Astrocyte (in vitro differentiated cells and primary cell): ENCODE measurements at places on chromosomes 12 and 14.

DNA sequence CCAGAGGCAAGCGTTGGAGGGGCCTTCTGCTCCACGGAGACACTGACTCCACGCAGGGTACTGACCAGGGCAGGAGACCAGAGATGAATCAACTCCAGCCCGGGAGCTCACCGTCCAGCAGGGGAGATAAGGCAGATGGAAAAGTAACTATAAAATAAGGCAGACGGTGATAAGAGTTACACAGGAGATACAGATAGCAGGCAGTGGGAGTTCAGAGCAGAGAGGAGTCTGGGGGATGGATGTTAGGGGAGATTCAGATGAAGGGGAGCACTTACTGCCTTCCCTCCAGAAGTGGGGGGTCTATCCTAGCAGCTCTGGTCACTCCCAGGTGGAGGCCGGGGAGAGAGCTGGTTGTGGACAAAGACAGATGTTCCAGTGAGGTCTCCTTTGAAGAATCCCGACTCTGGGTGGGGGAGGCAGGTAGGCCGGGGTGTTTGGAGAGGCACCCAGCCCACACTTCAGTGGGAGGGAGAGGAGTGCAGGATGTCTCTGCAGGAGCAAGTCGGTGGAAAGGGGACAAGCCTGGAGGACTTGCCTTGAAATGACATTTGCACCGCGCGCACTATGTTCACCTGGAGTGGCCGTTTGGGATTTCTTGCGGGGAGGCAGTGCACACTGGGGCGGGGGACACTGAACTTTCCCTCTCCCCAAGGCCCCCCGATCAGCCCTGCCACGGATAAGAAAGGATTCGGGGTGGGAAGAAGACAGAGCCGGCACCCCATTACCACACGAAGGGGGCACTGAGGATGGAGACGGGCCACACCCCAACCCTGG is 1.2 kb downstream of the PITPNM2 start:
- no peaks in the 10 kb centered on the region for H3K36me3 ChIP-seq
- peak overlapping the region; percentile 55 for H3K4me3 ChIP-seq
- DNase-seq, result no peak
- peaks cover 16% of the 10 kb centered on the region for H3K4me1 ChIP-seq
- no peaks in the 10 kb centered on the region for H3K27me3 ChIP-seq

GRCh38 chr14:26856876-26857518 is 259.2 kb upstream of the NOVA1 start:
- no peak overlapping the region for H3K4me3 ChIP-seq
- H3K4me1 ChIP-seq, result no peaks in the 10 kb centered on the region
- peaks cover 19% of the 10 kb centered on the region for H3K27me3 ChIP-seq
- DNase-seq, result no peak
- no peak overlapping the region for H3K27ac ChIP-seq

DNA sequence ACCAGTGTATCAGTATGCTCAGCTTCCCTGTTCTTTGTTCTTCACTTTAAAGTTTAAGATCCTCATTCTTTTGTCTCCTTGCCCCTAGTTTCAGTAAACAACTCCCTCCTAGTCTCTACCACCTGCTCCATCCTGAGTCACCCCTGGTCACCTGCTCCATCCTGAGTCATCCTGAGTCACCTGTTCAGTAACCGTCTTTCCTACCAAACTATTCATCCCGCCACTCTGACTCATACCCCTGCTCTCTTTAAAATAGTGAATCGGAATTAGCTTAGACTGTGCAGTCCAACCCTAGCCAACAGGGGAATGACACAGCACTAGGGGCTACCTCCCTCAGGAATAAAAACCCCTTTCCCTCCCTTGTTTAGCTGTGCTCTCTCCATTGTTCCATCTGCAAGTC is 888.1 kb upstream of the MDGA2 start:
- no peaks in the 10 kb centered on the region for H3K36me3 ChIP-seq
- no peaks in the 10 kb centered on the region for H3K27me3 ChIP-seq
- no peak overlapping the region for H3K4me3 ChIP-seq
- H3K4me1 ChIP-seq, result no peaks in the 10 kb centered on the region
- DNase-seq, result no peak
- H3K27ac ChIP-seq, result no peak overlapping the region

- H3K4me3 ChIP-seq, result no peak overlapping the region
- DNase-seq, result no peak
- no peaks in the 10 kb centered on the region for H3K27me3 ChIP-seq
- peaks cover 6% of the 10 kb centered on the region for H3K36me3 ChIP-seq
- no peak overlapping the region for H3K27ac ChIP-seq
These were observed 151.8 kb downstream of the FUT8 start for GRCh38 chr14:65564370-65564769.

DNA sequence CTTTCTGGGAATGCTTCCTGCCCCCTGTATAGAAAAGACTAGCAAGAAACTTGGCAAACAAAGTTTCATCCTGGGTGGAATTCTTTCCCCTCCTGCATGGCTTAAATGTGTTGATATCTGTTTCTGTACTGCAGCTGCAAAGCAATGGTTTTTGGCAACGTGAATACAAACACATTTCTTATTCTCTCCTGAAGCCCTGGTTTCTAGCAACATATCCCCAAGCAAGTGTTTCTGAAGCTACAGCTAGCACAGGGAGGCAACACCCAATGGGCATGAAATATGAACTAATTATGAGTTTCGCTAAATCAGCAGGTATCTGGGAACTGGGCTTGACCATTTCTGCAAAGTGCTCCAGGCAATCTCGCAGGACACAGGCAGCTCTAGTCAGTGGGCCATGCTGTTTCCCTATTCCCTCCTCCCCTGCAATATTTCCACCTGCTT is 392.3 kb upstream of the TMPO start:
- no peaks in the 10 kb centered on the region for H3K4me1 ChIP-seq
- DNase-seq, result no peak
- H3K4me3 ChIP-seq, result no peak overlapping the region

GRCh38 chr14:52131640-52132320 is 62.9 kb upstream of the NID2 start:
- H3K4me1 ChIP-seq, result no peaks in the 10 kb centered on the region
- DNase-seq, result peak; percentile 75
- H3K4me3 ChIP-seq, result no peak overlapping the region
- no peaks in the 10 kb centered on the region for H3K36me3 ChIP-seq

- peak; percentile 72 for DNase-seq
- H3K36me3 ChIP-seq, result no peaks in the 10 kb centered on the region
- peaks cover 41% of the 10 kb centered on the region for H3K4me1 ChIP-seq
- H3K4me3 ChIP-seq, result no peak overlapping the region
- H3K27ac ChIP-seq, result peak overlapping the region; percentile 77
These were observed 69.0 kb downstream of the PPM1H start for GRCh38 chr12:62865937-62866336.

DNA sequence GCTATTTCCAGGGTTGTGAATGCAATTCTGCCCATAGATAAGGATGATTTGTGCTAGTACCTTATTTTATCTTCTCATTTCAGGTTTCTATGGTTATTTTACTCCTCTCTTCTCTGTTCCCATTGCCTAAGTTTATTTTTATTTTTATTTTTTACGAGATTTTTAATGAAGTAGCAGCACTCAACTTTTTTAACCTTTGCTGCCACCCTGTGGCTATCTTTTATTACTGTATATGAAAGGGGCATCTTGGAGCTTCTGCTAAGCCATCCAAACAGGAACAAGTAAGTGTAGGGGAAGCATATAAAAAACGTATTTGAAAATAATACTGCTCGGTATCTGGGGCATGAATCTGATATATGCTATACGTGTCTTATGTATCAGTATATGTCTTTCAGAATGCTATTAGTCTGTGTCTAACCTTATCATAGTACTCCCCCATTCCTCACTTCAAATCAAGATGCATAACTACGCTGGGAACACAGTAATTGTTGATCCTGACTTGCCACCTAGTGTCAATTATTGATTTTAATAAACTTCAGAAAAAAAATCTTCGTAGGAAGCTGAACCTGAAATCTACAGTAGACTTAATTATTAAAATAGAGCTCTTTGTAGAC is 60.3 kb downstream of the KLRG1 start:
- no peak overlapping the region for H3K4me3 ChIP-seq
- peak; percentile 8 for DNase-seq
- H3K36me3 ChIP-seq, result no peaks in the 10 kb centered on the region

DNA sequence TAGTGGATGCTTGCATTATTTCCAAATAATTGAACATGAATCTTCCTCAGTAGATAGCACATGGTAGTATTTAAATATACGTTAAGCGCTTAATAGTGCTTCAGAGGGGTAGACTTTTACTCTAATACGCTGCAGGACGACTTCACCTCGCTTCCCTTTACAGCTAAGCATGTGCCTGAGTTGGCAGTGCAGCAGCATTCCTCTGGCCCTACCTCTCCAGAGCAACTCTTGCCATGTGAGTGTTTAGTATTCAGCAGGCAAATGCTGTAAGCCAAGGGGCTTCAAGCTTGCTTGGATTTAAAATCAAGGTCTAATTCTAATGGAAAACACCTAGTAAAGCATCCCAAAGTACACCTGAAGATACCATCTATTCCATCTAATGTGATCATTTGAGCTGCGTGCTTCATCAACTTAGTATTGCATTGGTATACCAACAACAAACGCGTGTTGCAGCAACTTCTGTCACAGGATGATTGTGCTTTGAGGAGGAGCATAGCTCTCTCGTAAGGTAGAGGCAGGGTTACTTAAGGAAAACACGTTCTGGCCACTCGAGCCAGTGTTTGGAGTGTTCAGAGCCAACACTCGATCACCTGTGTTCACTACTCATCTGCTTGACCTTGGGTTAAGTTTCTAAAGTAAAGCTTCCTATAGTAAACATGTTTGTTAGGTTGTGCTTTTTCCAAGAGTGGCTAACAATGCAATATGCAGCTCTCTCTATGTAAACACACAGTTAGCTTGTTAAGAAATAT is 60.6 kb downstream of the PIWIL1 start:
- no peaks in the 10 kb centered on the region for H3K27me3 ChIP-seq
- H3K27ac ChIP-seq, result no peak overlapping the region
- no peaks in the 10 kb centered on the region for H3K4me1 ChIP-seq

DNA sequence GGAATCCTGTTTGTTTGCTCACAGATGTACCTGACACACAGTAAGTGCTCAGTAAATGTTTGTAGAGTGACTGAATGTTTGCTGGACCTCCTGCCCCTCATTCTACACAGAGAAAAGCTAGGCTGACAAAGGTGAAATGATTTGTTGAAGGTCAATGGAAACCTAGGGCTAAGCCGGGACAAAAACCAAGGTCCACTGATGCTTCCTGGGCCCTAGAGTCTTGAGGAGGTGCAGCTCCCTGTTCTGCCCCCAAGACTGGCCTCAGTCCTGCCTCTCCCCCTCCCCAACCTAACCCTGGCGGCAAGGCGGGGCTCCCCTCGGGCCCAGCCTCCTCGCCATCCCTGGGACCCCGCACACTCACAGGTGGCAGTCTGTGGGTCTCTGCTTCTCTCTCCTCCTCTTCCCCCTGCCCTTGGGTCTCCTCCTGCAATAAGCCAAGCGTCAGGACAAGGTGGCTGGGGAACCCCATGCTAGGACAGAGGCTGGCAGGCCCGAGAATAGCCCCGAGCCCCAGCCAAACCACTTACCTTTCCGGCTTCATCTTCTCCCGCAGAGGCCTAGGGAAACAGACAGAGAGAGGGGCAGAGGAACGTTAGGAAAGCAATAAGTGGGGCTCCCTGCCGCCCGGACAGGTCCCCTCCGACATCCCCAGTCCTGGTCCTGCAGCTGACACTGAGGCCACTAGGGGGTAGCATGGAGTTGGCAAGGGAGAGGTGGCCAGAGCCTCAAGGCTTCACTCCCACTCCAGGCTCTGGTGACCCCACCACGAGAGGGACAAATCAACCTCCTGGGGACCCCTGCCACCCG is 9.3 kb downstream of the PGF start:
- H3K27ac ChIP-seq, result no peak overlapping the region
- no peaks in the 10 kb centered on the region for H3K36me3 ChIP-seq
- peak; percentile 22 for DNase-seq
- H3K4me3 ChIP-seq, result no peak overlapping the region
- no peaks in the 10 kb centered on the region for H3K27me3 ChIP-seq
- peaks cover 10% of the 10 kb centered on the region for H3K4me1 ChIP-seq

DNA sequence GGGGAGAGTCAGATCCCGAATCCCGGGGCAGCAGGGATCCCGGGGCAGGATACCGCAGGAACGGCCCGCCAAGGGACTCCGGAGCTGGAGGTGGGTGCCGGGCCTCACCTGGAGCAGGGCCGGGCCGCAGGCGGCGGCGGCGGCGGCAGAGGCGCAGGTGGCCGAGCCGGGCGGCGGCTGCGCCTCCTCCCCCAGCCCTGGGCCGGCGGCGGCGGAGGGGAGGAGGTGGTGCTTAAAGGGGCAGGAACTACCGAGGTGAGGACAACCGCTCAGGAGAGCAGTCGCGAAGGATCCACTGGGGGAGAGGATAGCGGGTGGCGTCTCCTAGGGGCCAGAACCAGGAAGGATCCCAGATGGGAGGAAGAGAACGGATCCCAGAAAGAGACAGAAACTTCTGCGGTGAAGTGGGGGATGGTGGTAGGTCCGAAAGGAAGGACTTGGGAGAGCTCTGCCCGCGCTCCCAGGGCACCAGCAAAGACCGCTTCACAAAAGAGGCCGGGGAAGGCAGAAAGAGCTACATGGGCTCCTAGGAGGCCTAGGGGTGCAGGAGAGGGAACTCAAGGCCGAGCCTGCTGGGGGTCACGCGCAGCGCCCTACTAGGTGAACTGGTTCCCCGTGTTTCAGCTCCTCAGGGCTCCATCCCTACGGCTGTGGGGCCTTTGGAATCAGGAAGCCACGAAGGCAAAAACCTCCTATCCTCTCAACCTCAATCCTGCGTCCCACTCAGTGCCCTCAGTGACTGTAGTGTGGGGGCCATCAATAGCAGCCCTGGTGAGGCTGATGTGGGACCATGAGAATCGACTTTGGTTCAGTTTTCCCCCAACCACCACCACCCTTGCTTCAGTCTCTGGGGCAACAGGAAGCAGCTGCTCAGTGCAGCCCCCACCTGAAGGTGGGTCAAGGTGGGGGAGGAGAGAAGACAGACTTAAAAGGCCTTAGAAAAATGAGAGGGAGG is 5.0 kb upstream of the BAZ2A start:
- peak overlapping the region; percentile 72 for H3K27ac ChIP-seq
- no peaks in the 10 kb centered on the region for H3K27me3 ChIP-seq
- DNase-seq, result peak; percentile 74
- peak overlapping the region; percentile 85 for H3K4me3 ChIP-seq
- peaks cover 29% of the 10 kb centered on the region for H3K36me3 ChIP-seq

DNA sequence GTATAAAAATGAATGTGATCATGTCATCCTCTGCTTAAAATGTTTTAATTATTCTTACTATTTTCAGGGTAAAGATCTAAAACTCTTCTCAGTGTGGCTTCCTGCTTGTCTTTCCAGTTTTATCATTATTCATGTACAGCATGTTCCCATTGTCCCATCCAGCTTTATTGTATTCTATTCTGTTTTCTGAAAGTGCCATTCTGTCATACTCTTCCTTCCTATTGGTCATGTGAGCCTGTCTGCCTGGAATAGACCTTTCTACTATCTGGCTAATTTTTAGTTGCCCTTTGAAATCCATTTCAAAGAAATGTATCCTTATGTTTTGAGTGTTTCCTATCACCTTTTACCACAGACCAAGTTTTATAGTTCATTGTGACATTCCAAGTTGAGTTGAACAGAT is 34.9 kb downstream of the PALS1 start:
- H3K4me1 ChIP-seq, result no peaks in the 10 kb centered on the region
- no peak overlapping the region for H3K27ac ChIP-seq
- H3K4me3 ChIP-seq, result no peak overlapping the region
- no peak for DNase-seq

- H3K36me3 ChIP-seq, result no peaks in the 10 kb centered on the region
- no peak overlapping the region for H3K27ac ChIP-seq
- no peak for DNase-seq
- no peaks in the 10 kb centered on the region for H3K27me3 ChIP-seq
- no peaks in the 10 kb centered on the region for H3K4me1 ChIP-seq
- no peak overlapping the region for H3K4me3 ChIP-seq
These were observed 62.2 kb upstream of the CCND2 start for GRCh38 chr12:4211372-4211771.
